ENCODE measurements at places on chromosomes 2 and 18. TPM values are rescaled to one million over a fixed set of nuclear protein-coding genes. Genes with fewer than 3 reads are reported as not detected.

Gene M1AP
- total RNA-seq: not detected

Gene FIGN
- not detected for total RNA-seq

Gene RNF25
- total RNA-seq: 39.6 TPM

Gene DNAJC27
- 13.8 TPM for total RNA-seq

Gene RAX
- not detected for total RNA-seq

Gene TSPYL6
- total RNA-seq: not detected

GRCh38 chr2:134693359-134694330 is 25.2 kb downstream of the TMEM163 start:
- H3K36me3 ChIP-seq: no peaks in the 10 kb centered on the region
- DNase-seq: no peak
- no peak overlapping the region for H3K27ac ChIP-seq
- peaks cover 9% of the 10 kb centered on the region for H3K27me3 ChIP-seq

GRCh38 chr2:21599417-21599816 is 475.6 kb downstream of the TDRD15 start:
- H3K4me1 ChIP-seq: no peaks in the 10 kb centered on the region
- H3K4me3 ChIP-seq: no peak overlapping the region
- DNase-seq: no peak
- no peaks in the 10 kb centered on the region for H3K36me3 ChIP-seq
- H3K27me3 ChIP-seq: no peaks in the 10 kb centered on the region

DNA sequence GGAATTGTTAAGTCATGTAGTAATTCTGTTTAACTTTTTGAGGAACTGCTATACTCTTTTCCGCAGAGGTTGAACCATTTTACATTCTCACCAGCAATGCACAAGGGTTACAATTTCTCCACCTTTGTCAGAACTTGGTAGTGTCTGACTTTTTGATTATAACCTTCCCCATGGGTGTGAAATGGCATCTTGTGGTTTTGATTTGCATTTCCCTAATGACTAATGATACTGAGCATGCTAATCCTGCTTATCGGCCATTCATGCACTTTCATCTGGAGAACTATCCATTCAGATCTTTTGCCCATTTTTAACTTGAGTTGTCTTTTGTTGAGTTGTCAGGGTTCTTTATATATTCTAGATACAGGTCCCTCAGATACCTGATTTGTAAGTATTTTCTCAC is 47.2 kb downstream of the CYB5A start:
- H3K27ac ChIP-seq: no peak overlapping the region
- no peaks in the 10 kb centered on the region for H3K27me3 ChIP-seq
- no peaks in the 10 kb centered on the region for H3K4me1 ChIP-seq
- no peak for DNase-seq
- H3K4me3 ChIP-seq: no peak overlapping the region
- H3K36me3 ChIP-seq: no peaks in the 10 kb centered on the region

DNA sequence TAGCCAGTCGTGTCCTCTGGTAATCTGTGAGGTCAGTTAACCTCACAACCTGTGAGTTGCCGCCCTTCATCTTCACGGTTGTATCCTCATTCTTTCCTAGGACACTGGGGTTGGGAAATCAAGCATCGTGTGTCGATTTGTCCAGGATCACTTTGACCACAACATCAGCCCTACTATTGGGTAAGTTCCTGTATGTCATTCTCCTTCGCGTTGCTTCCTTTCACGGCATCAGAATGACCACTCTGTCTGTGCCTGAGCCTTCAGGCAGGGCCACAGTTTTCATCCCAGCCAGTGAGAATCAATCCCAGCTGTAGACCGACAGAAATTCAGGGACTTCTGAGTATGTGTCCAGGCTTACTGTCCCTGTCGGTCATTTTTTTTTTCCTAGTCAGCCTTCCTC is 67.1 kb downstream of the RAB31 start:
- H3K4me1 ChIP-seq: peaks cover 1% of the 10 kb centered on the region
- no peak for DNase-seq
- no peak overlapping the region for H3K27ac ChIP-seq
- H3K4me3 ChIP-seq: no peak overlapping the region
- peaks cover 22% of the 10 kb centered on the region for H3K27me3 ChIP-seq
